ENCODE measurements at places on chromosomes 16 and 17.

- DNase-seq: no peak
Measured at GRCh38 chr16:85943711-85944110, 44.7 kb downstream of the IRF8 start.

GRCh38 chr17:52147872-52148271 is 10.6 kb downstream of the CA10 start:
- DNase-seq: no peak

- DNase-seq: no peak
Measured at GRCh38 chr17:12438813-12439586, 226.7 kb upstream of the MYOCD start.

DNA sequence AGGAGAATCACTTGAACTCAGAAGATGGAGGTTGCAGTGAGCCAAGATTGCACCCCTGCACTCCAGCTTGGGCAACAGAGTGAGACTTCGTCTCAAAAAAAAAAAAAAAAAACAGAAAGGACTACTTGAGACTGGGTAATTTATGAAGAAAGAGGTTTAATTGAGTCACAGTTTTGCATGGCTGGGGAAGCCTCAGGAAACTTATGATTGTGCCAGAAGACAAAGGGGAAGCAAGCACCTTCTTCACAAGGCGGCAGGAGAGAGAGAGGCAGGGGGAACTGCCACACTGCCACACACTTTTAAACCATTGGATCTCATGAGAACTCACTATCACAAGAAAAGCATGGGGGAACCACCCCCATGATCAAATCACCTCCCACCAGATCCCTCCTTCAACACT is 9.0 kb upstream of the MILR1 start:
- DNase-seq: no peak

GRCh38 chr16:68981971-68982370 is 123.5 kb upstream of the HAS3 start:
- no peak for DNase-seq

DNA sequence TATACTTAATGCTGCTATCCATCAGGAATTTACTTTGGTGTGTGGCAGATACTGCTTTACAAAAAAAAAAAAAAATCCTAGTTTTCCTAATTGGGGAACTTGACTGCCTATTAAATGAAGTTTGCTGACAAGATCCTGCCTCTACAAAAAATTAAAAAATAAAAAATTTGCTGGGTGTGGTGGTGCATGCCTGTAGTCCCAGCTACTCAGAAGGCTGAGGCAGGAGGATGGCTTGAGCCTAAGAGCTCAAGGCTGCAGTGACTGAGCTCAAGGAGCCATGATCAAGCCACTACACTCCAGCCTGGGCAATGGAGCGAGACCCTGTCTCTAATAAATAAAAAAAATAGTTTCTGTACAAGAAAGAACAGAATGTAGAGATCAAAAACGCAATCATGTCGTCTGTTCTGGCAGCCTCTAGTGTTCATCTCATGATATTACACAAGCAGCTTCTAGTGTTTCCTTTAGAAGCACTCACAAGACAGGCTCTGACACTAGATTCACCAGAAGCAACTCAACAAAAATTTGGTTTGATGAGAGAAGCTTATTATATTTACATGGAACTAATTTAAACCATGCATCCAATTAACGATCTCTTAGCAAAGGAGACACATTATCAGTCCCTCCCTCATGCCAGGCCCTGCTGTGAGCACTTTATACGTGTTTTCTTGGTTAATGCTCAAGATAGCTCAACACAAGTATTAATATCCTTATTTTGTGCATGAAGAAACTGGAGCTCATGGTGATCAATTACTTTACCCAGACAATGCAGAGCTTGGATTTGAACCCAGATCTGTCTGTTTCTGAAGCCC is 6.8 kb upstream of the KRTAP17-1 start:
- peak; percentile 62 for DNase-seq

DNA sequence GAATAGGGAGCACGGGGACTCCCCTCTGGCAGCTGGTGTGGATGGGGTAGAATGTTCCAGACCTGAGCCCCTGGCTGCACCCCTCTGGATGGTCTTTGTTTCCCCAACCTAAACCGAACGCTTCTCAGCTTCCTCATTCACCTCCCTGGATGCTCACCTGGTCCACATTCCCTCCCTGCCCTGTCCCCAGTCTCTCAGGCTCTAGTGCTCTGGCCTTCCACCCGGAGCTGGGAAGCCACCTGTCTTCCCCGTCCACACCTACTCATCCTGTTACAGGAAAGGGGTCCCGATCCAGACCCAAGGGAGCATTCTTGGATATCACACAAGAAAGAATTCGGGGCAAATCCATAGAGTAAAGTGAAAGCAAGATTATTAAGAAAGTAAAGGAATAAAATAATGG is 73.5 kb downstream of the CYLD start:
- DNase-seq: no peak

DNA sequence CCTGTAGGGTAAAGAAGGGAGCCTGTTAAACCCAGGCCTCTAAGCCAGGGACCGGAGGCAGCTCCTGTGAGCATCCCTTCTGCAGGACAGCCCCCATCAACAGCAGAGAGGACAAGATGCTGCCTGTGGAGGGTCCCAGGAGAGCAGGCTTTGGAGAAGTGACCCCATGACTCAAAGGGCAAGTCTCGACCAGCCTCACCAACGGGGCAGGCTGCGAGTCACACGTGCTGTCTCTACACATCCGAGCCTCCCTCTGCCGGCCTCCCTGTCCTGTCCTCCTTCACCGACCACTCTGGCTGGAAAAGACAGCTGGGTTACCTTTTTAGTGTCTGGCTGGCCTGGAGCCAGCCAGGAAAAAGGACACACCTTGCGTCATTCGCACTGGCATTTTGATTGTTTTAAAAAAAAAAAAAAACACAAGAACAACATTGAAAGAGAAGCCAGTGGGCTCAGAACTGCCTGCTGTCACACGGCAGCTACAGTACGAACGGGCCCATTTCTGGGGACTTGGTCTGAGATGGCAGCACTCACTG is 74.5 kb upstream of the RCVRN start:
- DNase-seq: no peak

DNA sequence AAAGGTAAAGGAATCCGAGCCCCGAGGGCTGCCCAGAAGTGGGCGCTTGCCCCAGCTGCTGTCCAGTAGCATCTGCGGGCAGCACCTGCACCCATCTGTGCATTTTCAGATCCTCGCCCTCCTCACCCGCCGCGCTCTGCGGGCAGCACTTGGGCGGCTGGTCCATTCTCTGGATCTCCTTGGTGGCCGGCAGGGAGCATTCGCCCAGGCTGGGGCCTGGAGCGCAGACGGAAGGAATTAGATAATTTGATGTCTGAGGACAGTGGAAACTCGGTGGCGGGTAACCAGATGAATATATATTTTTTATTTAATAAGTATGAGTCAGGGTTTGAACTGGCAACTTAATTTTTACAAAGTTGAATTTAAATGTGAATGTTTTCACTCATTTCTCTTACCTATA is 88.5 kb downstream of the NPIPB11 start:
- no peak for DNase-seq

- DNase-seq: no peak
Measured at GRCh38 chr17:55437159-55437605, 15.5 kb upstream of the MMD start.

DNA sequence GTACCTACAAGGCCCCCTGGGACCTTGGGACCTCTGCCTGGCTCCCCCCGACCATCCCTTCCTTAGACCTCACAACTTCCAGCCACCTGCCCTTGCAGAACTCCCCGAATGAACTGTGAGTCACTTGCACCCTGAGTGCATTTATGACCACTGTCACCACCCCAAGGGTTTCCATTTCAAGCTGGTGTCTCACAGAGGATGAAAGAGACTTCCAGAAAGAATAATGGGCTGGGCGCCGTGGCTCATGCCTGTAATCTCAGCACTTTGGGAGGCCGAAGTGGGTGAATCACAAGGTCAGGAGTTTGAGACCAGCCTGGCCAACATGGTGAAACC is 124.5 kb upstream of the CIBAR2 start:
- DNase-seq: no peak

- no peak for DNase-seq
Measured at GRCh38 chr17:14150619-14151018, 81.3 kb downstream of the COX10 start.

- no peak for DNase-seq
Measured at GRCh38 chr17:41523787-41524186, 4.3 kb downstream of the KRT19 start.

DNA sequence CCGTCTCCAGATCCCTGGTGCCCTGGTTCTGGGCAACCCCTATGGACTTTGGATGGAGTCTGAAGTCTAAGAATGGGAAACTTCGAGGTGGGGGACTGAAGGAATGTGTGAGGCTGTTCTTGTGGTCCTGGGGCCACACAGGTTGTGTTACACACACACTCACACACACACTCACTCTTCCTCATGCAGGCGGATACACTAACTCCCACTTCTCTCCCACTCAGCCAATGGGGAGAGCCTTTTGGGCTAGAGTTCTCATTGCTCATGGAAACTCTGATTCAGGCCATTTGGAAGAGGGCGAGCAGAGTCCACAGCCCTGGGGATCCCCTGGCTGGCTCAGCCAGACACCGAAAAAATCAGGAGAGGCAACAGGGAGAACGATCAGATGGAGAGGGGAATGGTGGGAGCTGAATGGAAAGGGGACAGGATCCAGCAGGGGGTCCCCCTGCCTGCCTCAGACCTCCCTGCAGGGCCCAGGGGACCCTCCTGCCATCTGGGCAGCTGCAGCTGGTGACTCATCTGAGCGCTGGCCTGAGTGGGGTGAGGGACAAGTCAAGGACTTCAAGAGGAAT is 9.1 kb downstream of the IGFBP4 start:
- DNase-seq: no peak

DNA sequence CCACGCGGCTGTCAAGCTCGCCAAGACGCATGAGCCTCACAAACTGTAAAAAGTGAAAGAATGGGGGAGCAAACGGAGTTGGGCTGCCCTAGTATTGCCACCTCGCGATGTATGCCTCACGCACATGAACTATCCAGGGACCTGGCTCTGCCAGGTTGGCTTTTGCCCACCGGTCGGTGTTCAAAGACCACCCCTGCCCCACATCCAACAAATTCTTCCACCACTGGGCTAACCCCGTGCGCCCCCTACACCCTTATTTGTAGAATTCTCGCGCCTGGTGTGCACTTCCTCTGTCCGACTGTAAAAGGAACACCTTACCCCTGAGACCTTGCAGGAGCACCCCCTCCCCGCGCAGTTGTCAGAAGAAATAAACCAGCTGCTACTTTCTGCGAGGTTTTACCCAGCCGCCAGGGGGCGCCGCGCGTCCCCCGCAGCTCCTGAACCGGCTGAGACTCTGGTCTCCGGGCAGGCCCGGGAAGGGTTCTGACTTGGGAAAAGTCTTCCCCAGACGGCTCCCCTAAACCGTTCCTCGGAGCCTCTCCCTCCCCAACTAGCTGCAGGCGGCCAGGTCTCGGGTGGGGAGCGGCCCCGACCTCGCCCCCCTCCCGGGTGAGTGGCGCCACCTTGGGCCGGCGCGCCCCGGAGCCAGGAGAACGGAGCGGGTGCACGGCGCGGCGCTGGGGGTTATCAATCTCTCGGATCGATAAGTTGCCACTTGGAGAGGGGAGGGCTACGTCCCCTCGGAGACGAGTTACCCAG is 1.7 kb upstream of the ZNF423 start:
- DNase-seq: peak; percentile 34

DNA sequence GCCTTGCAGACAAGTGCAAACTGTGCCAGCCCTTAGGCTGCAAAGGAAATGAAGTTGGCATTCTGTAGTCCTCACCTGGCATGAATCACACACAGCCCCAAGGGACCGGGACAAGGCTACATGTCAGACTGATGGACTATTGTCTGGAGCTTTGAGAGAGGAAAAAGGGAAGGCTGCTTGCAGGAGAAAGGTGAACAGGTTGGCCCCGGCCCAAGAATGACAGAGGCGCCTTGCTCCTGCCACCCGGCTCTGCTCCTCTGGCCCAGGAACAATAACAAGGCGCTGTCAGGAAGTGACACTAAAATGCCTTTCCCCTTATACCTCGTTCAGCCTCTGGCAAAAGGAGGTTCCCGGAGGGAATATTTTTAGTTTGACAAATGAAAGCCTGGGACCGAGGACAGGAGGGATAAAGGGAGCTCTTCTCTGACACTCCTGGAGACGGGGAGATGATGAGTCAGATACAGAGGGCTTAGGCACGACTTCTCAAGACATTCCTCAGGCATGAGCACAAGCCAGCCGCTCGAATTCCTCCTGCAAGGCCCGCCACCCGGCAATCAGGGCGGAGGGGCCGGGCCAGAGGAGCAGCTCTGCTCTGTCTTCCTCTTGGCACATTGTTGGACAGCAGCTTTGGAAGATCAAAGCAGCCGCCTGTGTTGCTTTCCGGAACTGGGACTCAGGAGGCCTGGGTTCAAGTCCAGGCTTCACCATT is 105.8 kb downstream of the NOG start:
- DNase-seq: no peak

- DNase-seq: no peak
Measured at GRCh38 chr17:50847566-50847965, 12.2 kb downstream of the WFIKKN2 start.

GRCh38 chr17:82230609-82231311 is 1.9 kb downstream of the SLC16A3 start:
- DNase-seq: peak; percentile 47

GRCh38 chr16:4556580-4556979 is 440 bp downstream of the C16orf96 start:
- no peak for DNase-seq

DNA sequence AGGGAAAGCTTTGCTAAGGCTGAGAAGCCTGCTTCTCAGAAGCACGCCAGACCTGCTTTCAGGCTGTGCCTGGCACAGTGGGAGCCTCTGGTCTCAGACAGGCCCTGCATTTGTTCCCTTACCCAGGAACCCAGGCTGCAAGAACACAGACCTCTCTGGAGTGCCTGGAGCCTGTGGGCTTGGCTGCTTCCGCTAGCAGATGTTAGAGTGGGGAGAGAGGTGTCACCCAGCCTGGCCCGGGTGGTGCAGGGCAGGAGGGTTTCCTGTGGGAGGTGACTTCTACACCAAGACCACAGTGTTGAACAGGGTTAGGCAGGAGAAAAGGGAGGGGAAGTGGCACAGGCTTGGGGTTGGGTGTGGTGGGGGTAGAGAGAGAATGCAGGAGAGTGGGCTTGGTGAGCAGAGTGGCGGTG is 35.8 kb upstream of the ADGRG1 start:
- DNase-seq: peak; percentile 79

- no peak for DNase-seq
Measured at GRCh38 chr17:79224476-79224875, 149.9 kb downstream of the ENGASE start.

All from naive thymus-derived CD8-positive, alpha-beta T cell (primary cell).